ENCODE measurements at places on chromosomes 7 and 10.

- no peak for DNase-seq
Measured at GRCh38 chr7:4880218-4880617, 3.3 kb downstream of the RADIL start.

- no peak for DNase-seq
Measured at GRCh38 chr10:12501841-12502525, 152.6 kb downstream of the CAMK1D start.

DNA sequence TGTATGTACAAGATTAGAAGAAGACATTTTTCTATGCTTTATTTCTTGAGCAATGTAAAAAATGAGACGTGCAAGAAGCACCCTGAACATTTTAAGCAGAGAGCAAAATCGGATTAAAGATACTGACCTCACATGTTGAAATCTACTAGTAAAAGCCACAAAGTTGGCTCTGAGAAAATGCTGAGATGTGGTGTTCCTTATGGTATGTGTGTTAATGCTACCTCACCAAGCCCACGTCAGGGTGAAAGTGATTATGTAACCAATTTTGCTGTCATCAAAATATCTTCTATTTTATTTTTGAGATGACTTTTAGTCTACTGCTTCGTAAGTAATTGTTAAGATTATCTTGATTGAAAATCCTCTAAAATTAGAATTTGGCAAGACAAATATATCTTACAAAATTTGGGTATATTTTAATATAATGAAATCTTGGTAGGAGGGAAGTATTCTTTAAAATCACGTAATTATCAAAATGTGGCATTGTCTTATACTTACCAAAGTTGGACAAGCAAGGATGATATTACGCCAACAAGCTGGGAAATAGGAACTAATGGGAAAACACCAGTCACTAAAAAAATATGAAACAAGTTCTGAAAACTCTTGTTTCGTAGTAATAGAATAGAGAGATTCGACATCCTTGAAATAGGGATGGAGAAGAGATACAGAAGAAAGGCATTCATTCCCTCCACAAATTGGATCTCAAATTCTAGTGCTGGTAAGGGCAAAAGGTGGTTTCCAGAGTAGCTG lies 5.8 kb downstream of the ADO start:
- DNase-seq, result no peak

DNA sequence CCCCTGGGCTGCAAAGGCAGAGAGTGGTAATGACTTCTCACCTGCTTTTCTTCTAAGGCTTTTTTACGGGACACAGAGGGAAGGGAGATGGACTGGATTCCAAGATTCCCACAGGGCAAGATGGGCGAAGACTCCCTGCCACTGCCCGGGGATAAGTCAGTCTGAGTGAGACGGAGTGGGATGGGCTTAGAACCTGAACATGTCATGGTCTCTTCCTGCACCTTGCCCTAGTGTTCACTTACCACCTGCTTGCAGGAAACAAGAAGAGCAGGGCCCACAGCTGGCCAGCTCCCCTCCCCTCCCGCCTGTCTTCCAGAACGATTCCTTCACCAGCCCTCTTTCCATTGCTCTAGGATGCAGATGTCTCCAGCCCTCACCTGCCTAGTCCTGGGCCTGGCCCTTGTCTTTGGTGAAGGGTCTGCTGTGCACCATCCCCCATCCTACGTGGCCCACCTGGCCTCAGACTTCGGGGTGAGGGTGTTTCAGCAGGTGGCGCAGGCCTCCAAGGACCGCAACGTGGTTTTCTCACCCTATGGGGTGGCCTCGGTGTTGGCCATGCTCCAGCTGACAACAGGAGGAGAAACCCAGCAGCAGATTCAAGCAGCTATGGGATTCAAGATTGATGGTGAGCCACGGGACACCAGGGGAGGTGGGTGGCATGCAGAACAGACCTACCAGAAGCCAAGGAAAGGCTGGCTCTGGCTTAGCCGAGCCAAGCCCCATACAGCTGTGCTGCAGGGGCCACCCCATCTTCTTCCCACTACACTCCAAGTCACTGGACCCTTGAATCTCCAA lies 1.3 kb downstream of the SERPINE1 start:
- DNase-seq, result no peak

DNA sequence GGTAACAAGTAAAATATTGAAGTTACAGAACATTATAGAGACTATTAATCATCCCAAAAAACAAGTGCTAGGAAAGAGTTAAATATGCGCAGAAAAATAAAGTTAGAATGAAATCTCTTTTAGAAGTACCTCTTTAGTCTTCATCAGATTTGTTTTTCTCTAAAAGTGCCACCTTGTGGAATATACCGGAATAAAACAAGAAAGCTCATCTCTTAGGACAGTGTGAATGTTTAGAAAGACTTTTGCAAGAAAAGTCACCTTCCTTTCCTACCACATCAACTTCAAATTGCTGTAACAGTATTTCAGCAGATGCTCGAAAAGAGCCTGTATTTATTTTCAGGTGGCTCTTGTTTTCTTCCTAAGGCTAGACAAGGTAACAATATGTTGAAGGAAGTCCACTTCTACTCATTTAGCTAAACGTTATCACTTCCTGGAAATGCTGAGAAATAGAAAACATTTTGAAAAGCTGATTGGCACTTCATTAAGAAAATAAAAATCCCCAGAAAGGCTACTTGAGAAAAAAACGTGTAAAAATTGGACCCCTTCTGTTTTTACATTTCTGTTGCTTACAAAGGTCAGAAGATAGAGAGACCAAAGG lies 19.8 kb upstream of the FAM133B start:
- no peak for DNase-seq

GRCh38 chr10:6200734-6201515 lies 1.8 kb upstream of the PFKFB3 start:
- no peak for DNase-seq
